ENCODE measurements at places on chromosomes 5 and 9. TPM values are rescaled to one million over a fixed set of nuclear protein-coding genes. Genes with fewer than 3 reads are reported as not detected.

DNA sequence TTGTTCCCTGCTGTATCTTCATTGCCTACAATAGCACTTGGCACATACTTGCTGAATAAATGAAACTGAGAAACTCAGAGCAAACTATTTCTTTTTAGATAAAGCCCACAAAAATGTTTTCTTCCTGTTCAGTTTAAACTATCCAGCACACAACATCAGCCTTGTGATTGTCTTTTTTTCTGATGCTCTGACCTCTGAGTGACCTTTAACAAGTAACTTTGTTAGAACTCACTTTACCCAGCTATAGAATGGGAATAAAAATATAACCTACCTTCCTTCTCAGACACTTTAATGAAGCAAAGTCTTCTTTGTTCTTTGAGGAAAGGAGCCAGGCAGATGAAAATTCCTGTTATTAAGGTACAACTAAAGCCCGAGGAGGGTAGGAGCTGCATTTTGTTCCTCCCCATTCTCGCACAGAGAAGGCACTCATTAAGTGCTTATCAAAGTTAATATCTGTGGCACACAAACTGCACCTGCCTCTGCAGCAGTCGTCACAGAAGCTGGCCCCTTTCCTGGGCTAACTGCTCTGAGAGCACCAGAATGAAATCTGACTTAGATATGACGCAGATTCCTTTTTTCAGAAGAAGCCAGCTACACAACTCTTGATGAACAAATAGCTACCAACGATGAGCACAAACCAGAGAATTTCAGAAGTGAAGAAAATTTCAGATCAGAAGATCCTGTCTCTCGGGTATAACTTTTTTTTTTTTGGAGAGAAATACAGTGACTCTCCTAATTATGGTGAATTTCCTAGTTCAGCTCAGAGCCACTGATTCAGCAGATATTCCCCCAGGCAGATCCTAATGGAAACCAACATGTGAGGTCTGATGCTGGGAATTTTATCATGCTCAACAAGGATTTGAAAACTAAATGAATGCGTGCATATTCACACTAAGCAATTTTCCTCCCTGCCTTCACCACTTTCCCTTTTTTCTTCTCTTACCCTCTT is 31.0 kb upstream of the NR3C1 start:
- H3K4me1 ChIP-seq, result peaks cover 5% of the 10 kb centered on the region
- no peak for DNase-seq
- peak overlapping the region; percentile 68 for H3K27ac ChIP-seq
- H3K27me3 ChIP-seq, result no peaks in the 10 kb centered on the region
- H3K36me3 ChIP-seq, result no peaks in the 10 kb centered on the region

- DNase-seq, result no peak
- H3K4me1 ChIP-seq, result no peaks in the 10 kb centered on the region
- H3K36me3 ChIP-seq, result no peaks in the 10 kb centered on the region
- no peak overlapping the region for H3K4me3 ChIP-seq
Measured at GRCh38 chr5:31781772-31782171, 142.8 kb downstream of the PDZD2 start.

RLN2 gene
- total RNA-seq, result 0.88 TPM

ADAMTSL2 gene
- total RNA-seq, result not detected

DNA sequence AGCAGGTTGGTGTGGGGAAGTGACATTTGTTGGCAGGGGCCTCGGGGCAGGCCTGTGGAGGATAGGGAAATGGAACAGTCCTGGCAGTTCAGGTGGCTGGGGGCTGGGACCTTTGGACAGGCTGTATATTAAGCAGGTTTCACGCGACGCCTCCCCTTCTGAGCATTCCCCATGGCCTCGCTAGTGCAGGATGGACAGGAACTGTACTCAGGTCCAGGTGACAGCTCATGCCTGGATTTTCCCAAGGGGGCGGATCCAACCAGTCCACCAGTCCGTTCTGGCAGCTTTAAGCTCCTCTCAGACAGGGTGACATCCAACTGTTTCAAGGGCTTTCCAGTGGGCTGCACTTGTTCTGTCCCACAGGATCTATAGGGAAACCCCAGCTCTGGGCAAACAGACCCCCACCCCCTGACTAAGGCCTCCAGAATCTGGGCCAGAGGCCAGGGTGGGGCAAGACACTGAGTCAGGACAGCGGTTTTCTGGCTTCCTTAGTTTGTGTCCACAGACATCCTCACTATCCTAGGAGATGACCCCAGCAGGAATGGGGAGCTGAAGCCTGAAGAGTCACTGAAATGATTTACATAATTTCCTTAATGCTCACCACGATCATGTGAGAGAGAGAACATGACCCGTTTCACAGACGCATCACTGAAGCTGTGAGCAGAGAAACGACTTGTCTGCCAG is 20.9 kb downstream of the CSF2 start:
- DNase-seq, result peak; percentile 16
- no peak overlapping the region for H3K4me3 ChIP-seq
- no peaks in the 10 kb centered on the region for H3K27me3 ChIP-seq
- peaks cover 29% of the 10 kb centered on the region for H3K4me1 ChIP-seq

CNTNAP3B gene
- total RNA-seq, result not detected

DNA sequence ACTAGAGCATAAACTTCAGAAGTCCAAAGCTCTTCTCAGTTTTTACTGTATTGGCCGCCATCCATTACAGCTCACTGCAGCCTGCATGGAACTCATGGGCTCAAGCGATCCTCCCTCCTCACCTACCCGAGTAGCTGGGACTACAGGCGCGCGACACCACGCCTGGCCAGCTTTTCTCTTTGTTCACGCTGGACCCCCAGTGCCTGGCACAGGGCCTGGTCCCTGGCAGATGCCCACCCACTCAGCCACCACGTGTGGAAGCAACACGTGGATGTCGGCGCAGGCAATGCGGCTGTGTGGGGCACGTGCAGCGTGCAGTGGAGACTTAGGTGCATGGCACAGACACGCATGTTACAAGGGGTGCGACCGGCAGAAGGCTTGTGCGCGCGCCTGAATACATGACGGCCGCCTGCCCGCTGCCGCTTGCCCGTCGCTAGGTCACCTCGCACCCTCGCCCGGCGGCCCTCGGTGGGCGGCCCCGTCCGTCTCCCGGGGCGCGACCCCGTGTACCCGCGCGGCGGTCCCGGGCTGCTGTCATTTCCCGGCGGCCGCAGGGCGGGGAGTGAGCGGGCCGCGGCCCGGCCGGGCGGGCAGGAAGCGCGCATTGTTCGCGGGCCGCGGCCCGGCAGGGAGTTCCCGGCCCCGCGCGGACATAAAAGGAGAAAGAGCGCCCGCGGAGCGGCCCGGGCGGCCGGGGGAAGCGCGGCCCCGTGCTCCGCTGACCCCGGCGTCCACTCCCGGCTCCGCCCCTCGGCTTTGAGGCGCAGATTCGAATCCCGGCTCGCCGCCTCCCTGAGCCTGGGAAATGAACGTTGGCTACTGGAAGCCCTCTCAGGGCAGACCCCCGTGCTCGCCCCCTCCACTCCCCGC is 24.1 kb upstream of the PTGS1 start:
- peaks cover 12% of the 10 kb centered on the region for H3K4me1 ChIP-seq
- H3K36me3 ChIP-seq, result no peaks in the 10 kb centered on the region
- peak overlapping the region; percentile 15 for H3K4me3 ChIP-seq
- peaks cover 5% of the 10 kb centered on the region for H3K27me3 ChIP-seq
- no peak overlapping the region for H3K27ac ChIP-seq
- peak; percentile 21 for DNase-seq

GRCh38 chr5:94524841-94525697 is 93.3 kb downstream of the KIAA0825 start:
- H3K4me3 ChIP-seq, result no peak overlapping the region
- H3K36me3 ChIP-seq, result no peaks in the 10 kb centered on the region
- peak; percentile 70 for DNase-seq
- no peak overlapping the region for H3K27ac ChIP-seq

DNA sequence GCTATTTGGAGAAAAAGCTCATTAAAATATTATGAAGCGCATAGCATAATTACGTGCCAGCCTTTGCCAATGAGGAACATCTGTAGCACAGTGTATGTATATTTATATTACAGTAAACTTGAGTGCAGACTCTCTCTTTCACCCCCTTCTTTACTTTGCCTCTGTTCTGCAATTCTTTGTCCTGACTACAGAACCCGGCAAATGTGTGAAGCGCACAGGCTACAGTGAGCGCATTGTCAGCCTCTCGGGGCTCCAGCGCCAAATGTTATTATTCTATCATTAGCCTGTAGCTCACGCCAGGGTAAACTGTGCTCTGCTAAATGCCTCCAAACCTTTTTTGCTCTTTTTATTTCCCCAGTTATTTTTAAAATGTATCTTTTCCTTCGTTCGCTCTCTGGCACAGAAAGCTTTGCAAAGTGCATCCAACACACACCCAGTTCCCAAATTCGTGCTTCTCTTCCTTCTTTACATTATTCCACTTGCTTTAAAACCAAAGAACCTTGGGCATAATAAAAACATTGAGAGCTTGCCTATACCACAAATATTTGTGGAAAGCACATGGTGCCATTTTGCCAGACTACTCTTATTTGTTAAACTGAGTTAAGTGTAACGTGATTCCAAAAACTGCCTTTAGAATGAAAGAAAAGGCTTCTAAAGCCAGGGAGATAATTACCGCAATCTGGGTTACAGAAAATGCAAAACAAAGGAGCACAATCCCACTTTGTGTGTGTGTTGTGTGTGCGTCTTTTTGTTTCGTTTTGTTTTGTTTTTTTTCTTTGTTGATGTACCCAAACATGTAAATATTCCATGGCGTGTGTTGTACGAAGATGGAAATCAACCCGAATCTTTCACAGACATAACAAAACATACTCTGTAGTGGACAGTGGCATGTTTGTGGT is 164.1 kb upstream of the MPDZ start:
- no peaks in the 10 kb centered on the region for H3K36me3 ChIP-seq
- H3K4me3 ChIP-seq, result no peak overlapping the region
- no peak overlapping the region for H3K27ac ChIP-seq
- H3K4me1 ChIP-seq, result no peaks in the 10 kb centered on the region
- no peaks in the 10 kb centered on the region for H3K27me3 ChIP-seq

GRCh38 chr5:129746876-129747275 is 1.0 kb upstream of the MINAR2 start:
- no peaks in the 10 kb centered on the region for H3K4me1 ChIP-seq
- no peak for DNase-seq
- H3K27ac ChIP-seq, result no peak overlapping the region
- H3K27me3 ChIP-seq, result no peaks in the 10 kb centered on the region
- H3K4me3 ChIP-seq, result no peak overlapping the region
- no peaks in the 10 kb centered on the region for H3K36me3 ChIP-seq

DNA sequence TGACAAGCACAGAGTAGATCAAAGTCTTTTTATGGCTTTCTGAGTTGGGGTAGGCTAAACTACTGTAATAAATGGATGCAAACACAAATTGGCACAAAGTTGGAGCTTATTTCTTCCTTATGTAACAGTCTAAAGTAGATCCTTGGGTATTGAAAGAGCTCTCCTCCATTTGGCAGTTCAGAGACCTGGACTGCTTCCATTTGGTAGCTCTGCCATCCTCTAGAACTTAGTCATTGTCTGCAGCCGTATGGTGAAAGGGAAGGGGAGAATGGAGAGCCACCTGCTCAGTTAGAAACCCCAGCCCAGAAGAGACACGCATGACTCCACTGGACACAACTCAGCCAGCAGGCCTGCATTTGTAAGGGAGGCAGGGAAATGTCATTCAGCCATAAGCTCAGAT is 345.0 kb downstream of the DMAC1 start:
- H3K27me3 ChIP-seq, result no peaks in the 10 kb centered on the region
- H3K36me3 ChIP-seq, result no peaks in the 10 kb centered on the region
- no peak overlapping the region for H3K27ac ChIP-seq
- H3K4me3 ChIP-seq, result no peak overlapping the region
- no peak for DNase-seq
